ENCODE measurements at places on chromosomes 3 and 15.

GRCh38 chr3:82376883-82377282 is 615.4 kb upstream of the GBE1 start:
- no peak for DNase-seq

- no peak for DNase-seq
Measured at GRCh38 chr3:195401943-195402342, 40.9 kb downstream of the ACAP2 start.

DNA sequence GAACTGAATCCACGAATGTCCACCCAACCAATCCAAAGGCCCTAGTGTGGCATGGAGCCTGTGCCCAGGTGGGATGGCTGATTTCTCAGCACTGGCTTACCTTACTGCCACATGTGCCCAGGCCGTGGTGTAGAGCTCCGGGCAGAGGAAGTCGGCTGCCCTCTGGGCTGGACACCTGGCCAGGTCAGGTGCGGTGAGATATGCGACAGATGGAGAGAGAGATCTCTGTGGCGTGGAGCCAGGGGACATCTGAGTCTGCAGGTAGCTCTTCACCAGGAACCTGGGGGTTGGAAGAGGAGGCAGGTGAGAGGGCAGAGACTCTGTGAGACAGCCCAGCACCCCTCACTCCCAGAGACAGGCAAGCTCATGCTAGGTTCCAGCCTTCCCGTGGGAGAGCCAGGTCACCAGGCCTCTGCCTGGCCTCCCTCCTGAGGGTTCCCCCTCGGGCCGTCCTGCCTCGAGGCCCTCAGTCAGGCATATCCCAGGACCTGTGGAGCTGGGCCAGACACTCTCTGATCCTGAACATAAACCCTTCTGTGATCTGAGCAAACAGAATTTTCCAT is 12.6 kb downstream of the ACOX2 start:
- no peak for DNase-seq

GRCh38 chr15:46059921-46060594 is 425.2 kb downstream of the SQOR start:
- DNase-seq, result no peak

GRCh38 chr3:183554377-183554776 is 1.1 kb downstream of the KLHL6 start:
- DNase-seq, result no peak

GRCh38 chr3:169323578-169324451 is 339.7 kb downstream of the MECOM start:
- no peak for DNase-seq

DNA sequence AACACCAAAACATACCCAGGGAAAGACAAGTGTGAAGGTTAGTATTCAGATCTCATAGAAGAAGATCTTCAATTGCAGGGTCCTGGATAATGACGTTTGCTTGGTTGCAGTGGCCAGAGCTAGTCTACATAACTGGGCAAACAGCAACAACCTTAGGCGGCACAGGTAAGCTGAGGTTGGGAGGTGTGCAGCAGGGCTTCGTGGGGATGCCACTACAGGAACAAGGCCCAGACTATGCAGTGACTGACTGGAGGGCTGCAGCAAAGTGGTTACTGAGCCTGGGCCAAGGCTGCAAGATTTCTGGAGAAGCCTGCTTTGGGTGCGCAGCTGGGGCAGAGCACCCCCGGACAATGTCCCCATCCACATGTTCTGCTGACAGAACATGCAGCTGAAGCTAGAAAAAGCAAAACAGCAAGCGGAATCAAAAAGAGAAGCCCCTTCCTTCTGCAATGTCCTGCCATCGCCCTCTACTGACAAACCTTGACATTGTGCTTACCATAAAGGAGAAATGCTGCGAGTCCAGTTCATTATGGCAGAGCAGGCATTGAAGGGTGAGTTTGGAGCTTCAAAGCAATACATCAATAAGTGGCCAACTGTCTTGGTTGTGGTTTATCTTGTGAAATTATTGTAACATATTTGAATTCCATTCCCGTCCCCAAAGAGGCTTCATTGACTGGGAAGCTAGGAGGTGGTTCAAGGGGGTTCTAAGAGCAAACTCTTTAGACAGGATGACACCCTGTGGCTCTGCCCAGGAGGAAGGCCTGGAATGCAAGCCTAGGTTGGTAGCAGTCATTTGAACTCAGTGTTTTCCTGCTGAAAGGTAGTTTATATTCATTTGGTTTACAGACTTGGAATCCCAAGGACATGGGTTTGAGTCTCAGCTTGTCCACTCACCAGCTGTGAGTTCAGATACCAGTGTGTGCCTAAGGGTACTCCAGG is 217.0 kb downstream of the PDCD6IP start:
- no peak for DNase-seq

GRCh38 chr3:197376735-197377555 is 78.5 kb upstream of the DLG1 start:
- DNase-seq, result no peak

DNA sequence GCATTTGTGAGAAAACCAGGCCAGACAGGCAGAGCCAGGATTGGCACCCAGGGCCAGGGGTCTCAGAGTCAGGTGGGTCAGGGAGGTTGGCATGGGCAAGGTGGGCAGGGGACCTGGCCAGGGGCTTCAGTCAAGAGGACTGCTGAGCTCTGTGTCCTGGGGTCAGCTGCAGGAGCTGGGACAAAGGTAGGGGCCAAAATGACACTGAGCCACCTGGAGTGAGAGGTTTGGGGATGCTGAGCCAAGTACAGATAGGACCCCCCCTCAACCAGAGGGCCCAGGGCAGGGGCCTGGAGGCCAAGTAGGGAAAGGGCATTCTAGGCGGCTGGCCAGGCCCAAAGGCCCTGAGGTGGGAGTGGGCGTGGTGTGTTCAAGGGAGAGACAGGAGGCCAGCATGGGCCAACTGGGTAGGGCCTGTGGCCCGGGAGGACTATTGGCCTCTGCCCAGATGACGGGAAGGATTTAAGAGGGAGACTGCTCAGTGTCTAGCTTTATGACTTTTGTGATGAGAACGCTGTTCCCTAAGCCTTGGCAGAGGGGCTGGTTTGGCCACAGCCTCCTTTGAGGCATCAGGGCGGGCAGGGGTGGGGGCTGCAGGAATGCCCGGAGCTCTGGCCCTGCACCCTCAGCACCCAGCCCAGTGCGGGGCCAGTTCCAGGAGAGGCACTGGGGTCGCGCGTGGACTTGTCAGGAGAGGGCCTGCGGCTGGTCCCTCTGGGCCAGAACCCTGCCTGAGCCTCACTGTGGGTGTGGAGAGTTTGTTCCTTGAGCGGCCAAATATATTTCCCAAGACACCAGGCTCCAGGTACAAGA is 3.1 kb downstream of the CFAP100 start:
- DNase-seq, result no peak

- no peak for DNase-seq
Measured at GRCh38 chr3:14415501-14415900, 13.1 kb downstream of the SLC6A6 start.

DNA sequence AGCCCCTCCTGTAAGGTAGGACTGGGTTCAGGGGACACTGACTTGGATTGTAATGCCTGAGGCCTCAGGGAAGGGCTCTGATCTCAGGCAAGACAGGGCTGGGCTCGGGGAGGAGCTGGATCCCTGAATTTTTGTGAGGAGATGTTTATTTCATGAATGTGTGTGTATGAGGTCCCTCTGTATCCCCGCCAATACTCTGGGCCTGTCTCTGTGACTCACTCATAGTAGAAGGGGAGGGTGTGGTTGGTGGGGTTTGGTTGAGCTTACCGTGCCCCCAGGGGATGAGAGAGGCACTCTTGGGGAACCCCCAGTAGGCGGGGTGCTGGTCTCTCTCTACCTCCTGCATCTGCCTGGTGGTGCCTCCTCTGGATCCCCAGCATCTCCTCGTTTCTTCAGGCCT is 28.1 kb downstream of the RPSA start:
- no peak for DNase-seq

GRCh38 chr15:50358845-50359244 is 3.8 kb upstream of the GABPB1 start:
- no peak for DNase-seq

- DNase-seq, result no peak
Measured at GRCh38 chr3:18559331-18559842, 134.2 kb upstream of the SATB1 start.

GRCh38 chr3:172102883-172103310 is 63.5 kb downstream of the FNDC3B start:
- no peak for DNase-seq

DNA sequence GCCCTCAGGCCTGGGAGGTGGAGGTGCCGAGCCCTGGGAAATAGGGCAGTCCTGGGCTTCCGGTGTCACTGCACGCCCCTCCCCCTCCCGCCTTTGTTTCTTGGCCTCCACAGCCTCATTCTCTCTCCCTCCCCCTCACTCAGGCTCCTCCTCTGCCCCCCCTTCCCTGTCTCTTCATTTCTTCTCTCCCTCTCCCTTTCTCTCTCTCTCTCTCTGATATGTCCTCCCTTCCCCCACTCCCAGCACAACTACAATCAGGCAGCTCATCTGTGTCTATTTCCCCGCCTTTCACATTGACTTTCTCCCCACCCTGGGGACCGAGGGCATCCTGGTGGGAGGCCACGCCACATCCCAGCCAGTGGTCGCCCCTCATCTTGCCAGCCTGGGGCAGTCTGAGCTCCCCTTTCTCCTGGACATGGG is 40.2 kb downstream of the IDH2 start:
- DNase-seq, result no peak

All from stimulated activated CD8-positive, alpha-beta memory T cell treated with anti-CD3 and anti-CD28 coated beads, Interleukin-2, amount 100 ng/mL, for 1 hour (primary cell).